ENCODE measurements at places on chromosomes 3 and 15.

- no peak for DNase-seq
Observed at GRCh38 chr3:120459196-120459595, 8.4 kb upstream of the FSTL1 start.

- no peak for DNase-seq
Observed at GRCh38 chr3:148582126-148582525, 115.6 kb upstream of the AGTR1 start.

DNA sequence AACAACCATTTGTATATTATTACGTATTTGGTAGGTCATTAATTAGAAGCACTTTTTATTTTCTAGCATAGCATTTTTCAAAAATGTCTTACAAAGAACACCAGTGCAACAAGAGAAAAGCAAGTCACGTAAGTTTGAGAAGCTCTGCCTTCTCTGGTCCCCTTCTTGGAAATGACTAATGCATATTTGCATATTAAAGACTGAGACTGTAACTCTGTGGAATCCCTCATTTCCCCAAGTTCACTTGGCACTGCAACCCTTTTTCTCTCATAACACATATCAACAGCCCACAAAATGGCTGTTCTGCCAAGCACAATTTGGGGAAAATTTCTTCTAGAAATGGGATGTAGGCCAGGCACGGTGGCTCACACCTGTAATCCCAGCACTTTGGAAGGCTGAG is 176.3 kb downstream of the ERC2 start:
- DNase-seq = no peak

DNA sequence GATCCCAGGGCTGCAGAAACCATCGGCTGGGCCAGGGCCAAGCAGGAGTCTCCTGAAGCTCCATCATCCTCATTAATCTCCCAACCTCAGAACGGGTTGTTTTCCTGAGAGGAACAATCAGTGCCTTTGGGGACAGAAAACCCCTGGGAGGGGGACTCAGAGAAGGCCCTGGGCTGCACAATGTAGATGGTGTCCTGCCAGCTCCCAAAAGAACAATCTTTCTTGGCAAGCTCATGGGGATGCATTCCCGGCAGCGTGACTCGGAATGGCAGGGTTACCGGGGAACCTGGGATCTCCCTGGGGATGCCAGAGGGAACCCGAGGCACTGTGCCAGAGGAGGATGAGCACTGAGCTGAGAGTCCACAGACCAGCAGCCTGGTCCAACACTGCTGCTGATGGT is 72.1 kb upstream of the ATP2B2 start:
- DNase-seq = no peak

- no peak for DNase-seq
Observed at GRCh38 chr3:112519424-112520001, 20.2 kb upstream of the BTLA start.

DNA sequence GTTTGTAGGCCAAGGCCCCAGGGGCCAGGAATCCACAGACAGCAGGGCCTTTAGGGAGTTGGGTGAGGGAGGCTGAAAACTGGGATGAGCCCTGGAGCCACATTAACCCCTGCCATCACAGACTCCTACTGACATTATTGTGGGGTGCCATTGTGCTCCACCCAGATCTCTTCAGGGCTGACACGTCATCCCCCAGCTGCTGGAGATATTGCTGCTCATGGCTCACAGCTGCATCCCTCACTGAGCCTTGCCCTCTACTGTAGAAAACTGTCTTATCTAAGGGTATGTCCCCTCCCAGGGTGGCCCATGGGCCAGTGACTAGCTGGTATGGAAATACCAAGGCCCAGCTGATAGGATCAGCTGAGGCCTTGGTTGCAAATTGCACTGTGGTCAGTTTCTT is 87.3 kb upstream of the PRR23C start:
- DNase-seq = no peak

DNA sequence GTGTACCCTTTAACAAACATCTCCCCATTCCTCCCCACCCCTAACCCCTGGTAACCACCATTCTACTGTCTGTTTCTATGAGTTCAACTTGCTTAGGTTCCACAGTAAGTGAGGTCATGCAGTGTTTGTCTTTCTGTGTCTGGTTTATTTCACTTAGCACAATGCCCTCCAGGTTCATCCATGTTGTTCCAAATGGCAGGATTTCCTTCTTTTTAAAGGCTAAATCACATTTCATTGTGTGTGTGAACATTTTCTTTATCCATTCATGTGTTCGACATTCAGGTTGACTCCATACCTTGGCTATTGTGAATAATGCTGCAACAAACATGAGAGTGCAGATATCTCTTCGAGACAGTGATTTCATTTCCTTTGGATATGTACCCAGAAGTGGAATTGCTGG is 62.7 kb downstream of the TJP1 start:
- DNase-seq = no peak

GRCh38 chr3:142990721-142991120 is 10.6 kb upstream of the U2SURP start:
- DNase-seq = no peak

GRCh38 chr15:70613271-70613670 is 150.1 kb downstream of the UACA start:
- no peak for DNase-seq

DNA sequence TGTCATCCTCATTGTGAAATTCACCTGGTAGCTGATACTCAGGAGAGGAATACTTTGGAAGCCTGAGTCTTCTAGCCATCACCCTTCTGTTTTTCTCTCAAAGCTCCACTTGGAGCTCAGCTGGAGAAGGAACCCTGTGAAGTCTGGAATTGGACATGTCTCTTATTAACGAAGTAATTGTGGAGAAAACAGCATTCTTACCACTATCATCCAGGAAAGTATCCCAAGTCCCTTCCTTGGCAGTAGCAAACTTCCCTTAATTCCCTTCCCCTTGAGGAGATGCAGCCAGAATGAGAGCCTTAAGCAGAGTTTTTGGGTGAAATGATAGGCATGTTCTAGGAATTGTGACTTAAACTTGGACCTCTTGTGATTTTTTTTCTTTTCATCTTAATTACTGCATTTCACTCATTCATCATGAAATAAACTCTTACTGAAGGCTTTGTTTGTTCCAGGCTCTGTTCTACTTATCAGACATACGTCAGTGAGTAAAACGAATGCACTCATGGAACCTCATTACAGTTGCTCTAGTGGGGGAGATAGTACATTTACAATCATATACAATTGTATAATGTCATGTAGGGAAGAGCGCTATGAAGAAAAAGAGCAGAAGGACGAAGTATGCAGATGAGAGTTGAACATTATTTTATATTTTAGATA is 30.5 kb upstream of the TCF12 start:
- DNase-seq = no peak

GRCh38 chr3:171654809-171655208 is 155.5 kb downstream of the PLD1 start:
- no peak for DNase-seq

GRCh38 chr15:41492597-41493204 is 973 bp upstream of the ITPKA start:
- no peak for DNase-seq

DNA sequence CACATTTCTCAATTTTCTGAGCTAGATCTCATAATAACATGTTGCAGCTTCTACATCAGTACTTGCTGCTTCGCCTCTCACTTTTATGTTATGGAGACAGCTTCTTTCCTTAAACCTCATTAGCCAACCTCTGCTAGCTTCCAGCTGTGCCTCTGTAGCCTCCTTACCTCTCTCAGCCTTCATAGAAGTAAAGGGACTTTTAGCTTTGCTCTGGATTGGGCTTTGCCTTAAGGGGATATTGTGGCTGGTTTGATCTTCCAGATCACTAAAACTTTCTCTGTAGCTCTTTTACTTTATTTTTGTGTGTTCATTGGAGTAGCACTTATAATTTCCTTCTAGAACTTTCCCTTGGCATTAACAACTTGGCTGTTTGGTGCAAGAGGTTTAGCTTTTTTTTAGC is 150.1 kb downstream of the ATG7 start:
- DNase-seq = no peak

GRCh38 chr3:167110901-167111300 is 269.2 kb downstream of the ZBBX start:
- no peak for DNase-seq

DNA sequence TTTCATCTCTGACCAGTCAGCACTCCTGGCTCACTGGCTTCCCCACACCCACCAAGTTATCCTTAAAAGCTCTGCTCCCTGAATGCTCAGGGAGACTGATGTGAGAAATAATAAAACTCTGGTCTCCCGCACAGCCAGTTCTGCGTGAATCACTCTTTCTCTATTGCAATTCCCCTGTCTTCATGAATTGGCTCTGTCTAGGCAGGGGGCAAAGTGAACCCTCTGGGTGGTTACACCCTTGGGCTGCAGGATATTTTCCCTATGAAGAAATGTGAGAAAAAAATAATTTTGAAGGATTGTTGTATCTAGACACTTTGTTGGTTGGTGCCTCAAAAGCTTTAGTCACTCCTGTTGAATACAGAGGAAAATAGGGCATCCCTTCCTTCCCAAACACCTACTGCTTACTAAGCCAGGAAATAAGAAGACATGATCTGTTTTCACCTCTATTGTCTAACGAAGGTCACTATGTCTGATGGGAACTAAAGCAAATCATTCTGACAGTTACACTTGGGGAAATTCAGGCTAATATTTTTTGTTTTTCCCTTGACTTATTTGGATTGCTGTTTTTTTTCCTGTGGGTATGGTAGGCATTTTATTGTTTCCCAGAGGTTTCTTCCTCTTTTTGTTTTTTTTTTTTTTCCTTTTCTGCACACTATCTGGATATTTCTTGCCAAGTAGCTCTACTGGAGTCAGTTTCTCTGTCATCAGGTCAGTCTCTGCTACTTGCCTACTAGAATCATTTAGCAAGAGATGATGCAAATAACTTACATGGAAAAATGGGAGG is 15.3 kb upstream of the TNFSF10 start:
- DNase-seq = no peak

DNA sequence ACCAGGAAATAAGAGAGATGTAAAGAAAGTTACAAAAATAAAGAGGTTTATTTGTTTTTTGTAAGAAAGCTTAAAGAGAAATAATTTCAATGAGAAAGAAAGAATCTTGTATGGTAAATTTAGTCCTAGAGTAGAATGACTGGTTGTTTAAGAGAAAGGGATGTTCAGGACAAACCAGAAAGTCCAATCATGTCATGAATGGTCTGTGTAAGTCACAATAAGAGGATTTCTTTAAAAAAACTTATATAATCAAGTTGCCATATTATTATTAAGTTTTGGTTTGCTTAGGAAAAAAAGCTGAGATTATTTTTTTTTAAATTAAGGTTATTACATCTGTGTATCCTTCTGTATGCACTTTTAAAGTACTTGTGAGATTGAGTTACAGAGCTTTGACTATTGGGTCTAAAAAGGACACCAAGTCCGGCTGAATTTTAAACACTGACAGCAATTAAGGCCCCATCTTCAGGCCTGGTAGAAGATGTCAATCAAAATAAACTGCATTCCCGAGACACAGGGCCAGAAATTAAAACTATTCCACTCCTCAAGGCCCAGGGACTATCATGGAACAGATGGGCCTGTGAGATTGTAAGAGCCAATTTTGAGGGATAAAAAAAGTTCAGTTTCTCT is 12.2 kb downstream of the ERICH6 start:
- no peak for DNase-seq

GRCh38 chr3:38614091-38614490 is 35.4 kb downstream of the SCN5A start:
- DNase-seq = no peak

DNA sequence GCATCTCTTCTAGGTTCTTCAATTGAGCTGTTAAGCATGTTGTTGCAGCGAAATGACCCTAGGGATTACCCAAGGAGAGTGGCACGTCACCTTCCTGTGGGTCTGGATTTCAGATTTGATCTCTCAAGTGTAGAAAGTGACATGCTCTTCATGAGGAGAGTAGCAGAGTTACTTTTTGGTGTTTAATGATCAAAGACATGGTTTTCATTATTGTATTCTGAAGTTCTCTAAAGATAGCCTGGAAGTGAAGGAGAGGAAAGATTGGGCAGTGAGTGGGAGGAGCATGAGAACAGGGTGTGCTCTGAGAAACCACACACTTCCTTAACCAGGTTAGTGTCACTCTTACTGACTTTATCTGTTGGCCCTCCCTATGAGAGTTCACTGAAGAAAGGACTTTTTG is 153.6 kb downstream of the AKAP13 start:
- no peak for DNase-seq

- DNase-seq = no peak
Observed at GRCh38 chr15:85443046-85443445, 62.6 kb downstream of the AKAP13 start.

DNA sequence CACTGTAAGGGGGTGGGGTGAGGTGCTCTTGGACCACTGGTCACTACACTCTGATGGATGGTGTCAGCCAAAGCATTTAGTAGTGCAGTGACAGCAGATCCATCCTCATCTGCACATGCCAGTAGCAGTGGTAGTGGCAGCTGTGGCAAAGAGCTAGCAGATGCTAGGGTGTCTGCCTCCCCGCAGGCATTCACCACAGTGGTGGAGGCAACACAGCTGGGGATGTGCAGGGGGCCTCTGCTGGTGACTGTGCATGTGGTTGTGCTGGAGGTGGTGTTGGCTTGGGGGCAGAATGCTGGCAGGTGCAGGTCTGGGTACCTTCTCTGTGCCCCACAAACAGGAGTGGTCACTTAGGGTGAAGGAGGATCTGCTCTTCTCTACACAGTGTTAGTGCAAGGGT is 19.4 kb upstream of the DCUN1D1 start:
- no peak for DNase-seq
